ENCODE measurements at places on chromosomes 12 and 14. TPM values are rescaled to one million over a fixed set of nuclear protein-coding genes. Genes with fewer than 3 reads are reported as not detected.

DNA sequence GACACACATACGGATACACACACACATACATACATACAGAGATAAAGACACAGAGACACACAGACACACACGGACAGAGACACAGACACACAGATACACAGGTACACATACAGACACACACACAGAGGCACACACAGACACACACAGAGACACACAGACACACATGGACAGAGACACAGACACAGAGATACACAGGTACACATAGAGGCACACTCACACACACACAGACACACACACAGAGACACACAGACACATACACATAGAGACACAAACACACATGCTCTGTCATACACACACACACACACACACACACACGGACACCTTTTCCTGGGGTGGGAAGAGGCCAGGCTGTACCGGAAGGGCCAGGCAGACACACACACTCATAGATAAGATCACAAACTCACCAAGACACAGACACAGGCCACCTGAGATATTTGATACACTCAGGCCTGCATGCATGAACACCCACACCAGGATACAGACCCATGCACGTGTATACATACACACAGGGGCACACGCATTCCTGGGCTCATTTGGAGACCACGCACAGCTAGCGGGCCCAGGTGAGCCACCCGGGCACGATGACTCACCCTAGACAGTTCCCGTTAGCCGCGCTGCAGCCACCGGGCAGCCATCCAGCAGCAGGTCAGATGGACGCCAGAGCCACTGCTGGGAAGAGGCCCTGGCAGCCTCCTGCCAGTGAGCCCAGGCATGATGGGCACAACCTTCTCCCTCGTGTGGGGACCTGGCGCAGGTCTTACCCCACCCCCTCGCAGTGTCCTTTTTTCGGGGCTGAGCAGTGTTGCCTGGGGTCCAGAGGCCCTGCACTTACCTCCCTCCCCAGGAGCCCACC, 1.8 kb upstream of the AHNAK2 start:
- DNase-seq = peak; percentile 91
- peaks cover 2% of the 10 kb centered on the region for H3K4me1 ChIP-seq
- H3K36me3 ChIP-seq = no peaks in the 10 kb centered on the region
- H3K27ac ChIP-seq = peak overlapping the region; percentile 39
- H3K27me3 ChIP-seq = no peaks in the 10 kb centered on the region

DNA sequence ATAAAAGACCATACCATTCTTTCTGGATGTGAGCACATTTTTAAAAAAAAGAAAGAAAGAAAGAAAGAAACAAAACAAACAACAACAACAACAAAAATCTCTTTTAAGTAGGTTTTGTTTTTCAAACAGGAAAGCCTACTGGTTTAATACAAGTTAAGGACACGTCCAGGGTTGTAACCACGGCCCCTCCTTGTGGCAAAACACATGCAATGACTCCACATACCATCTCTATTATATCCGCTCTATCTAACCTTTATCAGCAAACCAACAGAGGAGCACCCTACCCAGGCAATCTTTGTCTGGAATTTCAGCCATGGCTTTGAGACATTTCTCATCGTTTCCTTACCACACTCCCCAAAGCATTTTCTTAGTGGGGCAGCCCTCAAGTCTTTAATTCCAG, 360.5 kb upstream of the TMPO start:
- no peaks in the 10 kb centered on the region for H3K27me3 ChIP-seq
- DNase-seq = no peak
- no peak overlapping the region for H3K27ac ChIP-seq
- H3K4me3 ChIP-seq = no peak overlapping the region
- H3K4me1 ChIP-seq = no peaks in the 10 kb centered on the region

GRCh38 chr12:11711651-11712327, 62.3 kb downstream of the ETV6 start:
- no peak overlapping the region for H3K4me3 ChIP-seq
- no peaks in the 10 kb centered on the region for H3K36me3 ChIP-seq
- DNase-seq = no peak
- H3K27me3 ChIP-seq = no peaks in the 10 kb centered on the region

- H3K27ac ChIP-seq = peak overlapping the region; percentile 25
- no peaks in the 10 kb centered on the region for H3K27me3 ChIP-seq
- H3K4me1 ChIP-seq = peaks cover under 1% of the 10 kb centered on the region
- H3K36me3 ChIP-seq = no peaks in the 10 kb centered on the region
Measured at GRCh38 chr12:94173660-94174265, 25.4 kb downstream of the PLXNC1 start.

DNA sequence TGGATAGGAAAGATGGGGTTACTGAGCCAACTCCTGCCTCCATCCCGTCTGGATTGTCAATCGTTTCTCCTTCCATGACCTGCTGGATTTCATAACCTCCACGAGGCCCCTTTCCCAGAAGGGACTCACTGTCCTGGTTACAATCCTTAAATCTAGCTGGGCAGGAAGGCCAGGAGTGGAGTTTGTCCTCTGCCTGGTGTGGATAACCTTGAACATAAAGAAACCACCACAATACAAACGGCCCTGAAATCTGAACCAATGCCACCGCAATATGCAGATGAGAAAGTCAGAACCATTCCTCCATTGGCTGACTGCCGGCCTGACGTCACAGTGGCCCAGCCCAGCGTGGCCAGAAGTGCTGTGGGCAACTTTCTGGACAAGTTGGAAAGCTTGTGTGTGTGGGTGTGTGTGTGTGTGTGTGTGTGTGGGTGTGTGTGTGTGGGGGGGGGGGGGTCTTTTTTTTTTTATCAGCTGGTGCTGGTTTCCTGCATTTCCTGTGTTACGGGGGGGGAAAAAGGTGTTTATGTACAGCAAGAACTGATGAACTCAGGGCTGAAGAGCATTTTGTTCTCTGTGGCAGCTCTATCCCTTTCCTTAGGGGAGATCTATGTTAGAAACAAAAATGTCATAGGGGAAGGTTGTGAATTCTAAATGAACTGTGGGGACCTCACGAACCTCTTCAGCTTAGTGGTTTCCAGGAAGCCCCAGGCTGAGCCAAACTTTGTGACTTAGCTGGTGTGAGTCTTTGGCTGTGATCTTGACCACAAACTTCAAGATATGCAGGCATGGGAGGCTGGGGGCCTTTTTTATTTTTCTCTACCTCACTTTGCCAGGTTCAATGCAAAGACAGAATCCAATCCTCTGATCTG, 81.6 kb upstream of the MED13L start:
- no peak overlapping the region for H3K4me3 ChIP-seq
- H3K4me1 ChIP-seq = peaks cover 20% of the 10 kb centered on the region
- peak; percentile 98 for DNase-seq
- H3K27ac ChIP-seq = peak overlapping the region; percentile 78

GRCh38 chr14:86221000-86221399, 691.1 kb downstream of the FLRT2 start:
- H3K4me1 ChIP-seq = no peaks in the 10 kb centered on the region
- no peak overlapping the region for H3K27ac ChIP-seq
- H3K4me3 ChIP-seq = no peak overlapping the region
- H3K36me3 ChIP-seq = no peaks in the 10 kb centered on the region

DNA sequence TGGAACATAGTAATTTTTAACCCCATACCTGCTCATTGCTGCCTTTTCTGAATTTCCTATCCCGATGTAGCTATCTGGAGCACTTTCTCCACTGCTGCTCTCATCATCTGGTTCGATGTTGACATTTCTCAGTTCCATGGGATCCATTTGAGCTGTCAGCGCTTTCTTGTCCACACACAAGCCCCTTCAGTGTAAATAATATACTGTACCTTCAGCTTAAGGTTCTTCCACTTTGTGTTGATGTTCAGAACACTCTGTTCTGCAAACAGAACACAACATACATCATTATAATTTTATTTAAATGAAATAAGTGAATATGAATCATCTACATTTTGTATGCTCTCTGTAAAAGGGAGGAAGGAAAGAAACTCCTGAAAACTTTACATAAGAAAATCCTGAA, 32.9 kb downstream of the SLC38A4 start:
- no peak overlapping the region for H3K4me3 ChIP-seq
- no peak overlapping the region for H3K27ac ChIP-seq
- no peaks in the 10 kb centered on the region for H3K36me3 ChIP-seq
- H3K27me3 ChIP-seq = no peaks in the 10 kb centered on the region
- H3K4me1 ChIP-seq = peaks cover 65% of the 10 kb centered on the region

DNA sequence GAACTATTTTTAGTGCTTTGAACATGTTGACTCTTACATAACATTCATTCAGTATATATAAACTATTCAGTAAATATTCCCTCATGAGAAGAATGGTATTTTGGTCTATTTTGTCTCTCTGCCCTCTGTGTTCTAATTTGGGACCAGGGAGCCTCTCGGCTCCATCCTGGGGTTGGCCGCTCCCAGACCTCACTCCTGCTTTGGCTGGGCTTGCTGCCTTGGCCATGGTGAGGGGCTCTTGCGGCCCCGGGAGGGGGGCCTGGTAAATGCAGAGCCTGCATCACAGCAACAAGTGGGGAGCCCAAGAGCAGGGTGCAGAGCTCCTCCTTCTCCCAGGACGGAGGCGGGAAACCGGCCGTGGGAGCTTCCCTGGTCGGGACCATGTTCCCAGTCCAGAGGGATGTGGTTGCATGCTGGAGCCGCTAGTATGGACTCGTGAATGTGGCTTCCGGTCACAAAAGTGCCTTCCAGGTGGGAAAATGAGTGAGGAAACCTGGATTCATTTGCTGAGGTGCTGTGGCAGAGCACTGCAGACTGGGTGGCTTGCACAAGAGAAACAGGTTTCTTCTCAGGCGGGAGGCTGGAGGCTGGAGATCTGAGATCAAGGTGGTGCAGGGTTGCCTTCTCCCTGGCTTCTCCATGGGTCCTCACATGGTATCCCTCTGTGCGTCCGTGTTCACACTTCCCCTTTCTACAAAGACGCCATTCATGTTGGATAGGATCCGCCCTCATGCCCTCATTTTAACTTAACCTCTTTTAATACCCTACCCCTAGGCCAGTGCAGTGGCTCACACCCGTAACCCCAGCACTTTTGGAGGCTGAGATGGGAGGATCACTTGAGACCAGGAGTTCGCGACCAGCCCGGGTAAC, 250.2 kb downstream of the CACNA1C start:
- H3K36me3 ChIP-seq = no peaks in the 10 kb centered on the region
- no peaks in the 10 kb centered on the region for H3K4me1 ChIP-seq
- no peak overlapping the region for H3K27ac ChIP-seq
- H3K4me3 ChIP-seq = no peak overlapping the region
- H3K27me3 ChIP-seq = no peaks in the 10 kb centered on the region

GRCh38 chr12:12836571-12836970, 23.4 kb downstream of the DDX47 start:
- DNase-seq = no peak
- H3K4me1 ChIP-seq = no peaks in the 10 kb centered on the region
- no peak overlapping the region for H3K4me3 ChIP-seq
- H3K27me3 ChIP-seq = no peaks in the 10 kb centered on the region
- H3K27ac ChIP-seq = no peak overlapping the region
- no peaks in the 10 kb centered on the region for H3K36me3 ChIP-seq

DNA sequence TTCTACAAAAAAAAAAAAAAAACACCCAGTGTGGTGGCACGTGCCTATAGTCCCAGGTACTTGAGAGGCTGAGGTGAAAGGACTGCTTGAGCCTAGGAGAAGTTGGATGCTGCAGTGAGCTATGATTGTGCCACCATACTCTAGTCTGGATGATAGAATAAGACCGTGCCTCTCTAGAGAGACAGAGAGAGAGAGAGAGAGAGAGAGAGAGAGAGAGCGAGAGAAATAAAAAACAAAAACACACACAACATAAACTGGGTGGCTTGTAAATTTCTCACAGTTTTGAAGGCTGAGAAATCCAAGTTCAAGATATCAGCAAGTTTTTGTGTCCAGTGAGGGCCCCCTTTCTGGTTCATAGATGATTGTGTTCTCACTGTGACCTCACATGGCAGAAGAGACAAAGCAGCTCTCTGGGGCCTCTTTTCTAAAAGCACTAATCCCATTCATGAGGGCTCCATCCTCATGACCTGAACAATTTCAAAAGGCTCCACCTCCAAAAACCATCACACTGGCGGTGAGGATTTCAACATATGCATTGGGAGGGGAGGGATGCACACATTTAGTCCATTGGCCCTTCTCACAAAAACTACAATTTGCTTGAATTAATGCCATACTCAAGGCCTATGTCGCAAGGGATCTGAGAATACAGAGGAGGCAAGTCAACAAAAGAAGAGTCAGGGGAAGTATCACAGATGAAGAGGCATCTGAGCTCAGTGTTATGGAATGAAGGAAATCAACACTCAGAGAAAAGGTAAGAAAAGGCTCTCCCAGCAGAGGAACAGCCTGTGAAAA, 94.9 kb downstream of the PPM1H start:
- H3K27ac ChIP-seq = no peak overlapping the region
- H3K4me3 ChIP-seq = no peak overlapping the region
- H3K4me1 ChIP-seq = peaks cover 13% of the 10 kb centered on the region
- no peaks in the 10 kb centered on the region for H3K36me3 ChIP-seq

DNA sequence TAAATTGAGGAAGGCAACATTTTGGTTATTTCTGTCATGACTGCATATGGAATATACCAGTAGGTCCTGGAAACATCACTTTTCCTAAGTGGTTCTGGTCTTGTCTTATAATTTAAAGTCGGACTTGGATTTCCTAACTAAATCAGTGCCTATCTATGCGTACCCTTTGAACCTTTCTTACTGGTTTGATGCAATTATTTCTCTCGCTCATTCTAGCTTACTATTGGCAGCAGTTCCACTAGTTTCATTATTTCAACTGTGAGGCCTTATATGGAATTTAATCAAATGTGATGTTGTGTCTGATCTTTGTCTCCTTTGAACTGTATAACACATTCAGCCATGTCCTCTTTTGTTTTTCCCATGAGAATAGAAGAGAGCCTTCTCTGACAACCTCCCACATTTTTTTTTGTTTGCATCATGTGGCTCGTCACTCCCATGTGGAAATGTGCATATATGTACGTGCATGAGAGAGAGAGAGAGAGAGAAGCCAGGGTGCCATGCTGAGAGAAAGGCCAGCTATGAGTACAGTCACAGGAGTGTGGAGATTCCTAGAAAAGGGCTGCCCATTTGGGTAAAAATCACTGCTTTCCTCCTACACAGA, 48.0 kb downstream of the AKAP6 start:
- H3K27me3 ChIP-seq = no peaks in the 10 kb centered on the region
- no peaks in the 10 kb centered on the region for H3K36me3 ChIP-seq
- no peak for DNase-seq
- no peak overlapping the region for H3K4me3 ChIP-seq
- H3K27ac ChIP-seq = no peak overlapping the region

GRCh38 chr12:29945904-29946303, 162.2 kb upstream of the TMTC1 start:
- no peak overlapping the region for H3K4me3 ChIP-seq
- no peak overlapping the region for H3K27ac ChIP-seq
- H3K36me3 ChIP-seq = no peaks in the 10 kb centered on the region
- no peak for DNase-seq

DNA sequence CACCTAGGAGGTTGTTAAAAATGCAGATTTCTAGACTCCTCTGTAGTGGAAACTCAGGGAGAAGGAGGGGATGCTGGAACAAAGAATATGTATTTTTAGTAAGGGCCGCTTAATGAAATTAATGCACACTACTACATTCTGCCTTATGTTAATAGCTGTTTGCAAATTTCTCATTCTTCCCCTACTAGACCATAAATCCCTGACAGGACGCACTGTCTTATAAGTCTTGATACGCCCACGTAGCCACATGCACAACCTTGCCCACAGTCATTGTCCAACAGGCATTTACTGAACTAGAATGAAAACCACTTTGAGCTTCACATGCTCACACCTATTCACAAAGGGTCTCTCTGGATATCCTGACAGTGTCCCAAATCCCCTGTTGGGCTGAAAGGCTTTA, 10.5 kb downstream of the KRT2 start:
- H3K27me3 ChIP-seq = no peaks in the 10 kb centered on the region
- no peak overlapping the region for H3K27ac ChIP-seq
- H3K36me3 ChIP-seq = no peaks in the 10 kb centered on the region
- H3K4me1 ChIP-seq = no peaks in the 10 kb centered on the region

- no peaks in the 10 kb centered on the region for H3K4me1 ChIP-seq
- H3K4me3 ChIP-seq = no peak overlapping the region
- no peaks in the 10 kb centered on the region for H3K27me3 ChIP-seq
- no peaks in the 10 kb centered on the region for H3K36me3 ChIP-seq
Measured at GRCh38 chr14:75441728-75442127, 13.9 kb downstream of the JDP2 start.

The LRRK2 gene
- total RNA-seq = 19.1 TPM

The IGFBP6 gene
- 24.4 TPM for total RNA-seq

All from right lobe of liver (tissue), 6 donors.